ENCODE measurements at places on chromosomes 1 and 21. TPM values are rescaled to one million over a fixed set of nuclear protein-coding genes. Genes with fewer than 3 reads are reported as not detected.

DNA sequence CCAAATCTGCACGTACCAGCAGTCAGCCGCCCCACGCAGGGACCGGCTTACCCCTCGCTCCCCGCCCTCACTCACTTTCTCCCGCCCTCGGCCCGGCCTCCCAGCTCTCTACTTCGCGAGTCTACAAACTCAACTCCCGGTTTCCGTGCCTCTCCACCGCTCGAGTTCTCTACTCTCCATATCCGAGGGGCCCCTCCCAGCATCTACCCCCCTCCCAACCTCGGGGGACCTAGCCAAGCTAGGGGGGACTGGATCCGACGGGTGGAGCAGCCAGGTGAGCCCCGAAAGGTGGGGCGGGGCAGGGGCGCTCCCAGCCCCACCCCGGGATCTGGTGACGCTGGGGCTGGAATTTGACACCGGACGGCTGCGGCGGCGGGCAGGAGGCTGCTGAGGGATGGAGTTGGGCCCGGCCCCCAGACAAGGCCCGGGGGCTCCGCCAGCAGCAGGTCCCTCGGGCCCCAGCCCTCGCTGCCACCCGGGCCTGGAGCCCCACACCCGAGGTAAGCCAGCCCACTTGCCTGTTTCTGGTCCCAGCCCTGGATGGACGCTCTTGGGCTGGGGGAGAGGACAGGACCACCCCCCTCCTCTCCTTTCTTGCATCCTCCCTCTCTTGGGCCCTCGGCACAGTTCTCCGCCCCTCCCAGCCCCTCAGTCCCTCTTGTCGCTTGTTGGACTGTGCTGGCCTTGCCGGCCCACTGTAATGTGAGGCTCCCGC, at the start of gene ARTN:
Gene ARTN (plus strand): TSS at position 416 of the 715 bp plus-strand sequence. CDS start 1,856 bp downstream, outside the sequence.
- peak; percentile 81 for DNase-seq

DNA sequence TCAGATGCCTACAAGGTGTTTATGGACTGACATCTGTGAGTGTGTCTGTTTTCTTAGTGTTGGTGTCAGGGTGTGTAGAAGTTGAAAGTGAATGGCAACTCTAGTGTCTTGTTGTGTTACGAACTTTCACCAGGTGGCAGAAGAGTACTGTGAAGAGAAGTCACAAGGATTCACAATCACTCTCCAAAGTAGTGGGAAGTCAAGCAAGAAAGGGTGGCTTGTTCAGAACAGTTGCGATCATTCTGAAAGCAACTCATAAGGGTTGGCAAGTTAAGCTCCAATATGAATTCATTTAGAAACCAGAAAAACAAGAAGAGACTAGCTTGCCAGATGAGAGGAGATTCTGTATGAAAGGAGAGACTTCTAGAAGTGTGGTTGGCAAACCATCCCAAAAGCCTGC, 86.1 kb downstream of the FASLG start:
- DNase-seq = peak; percentile 67

DNA sequence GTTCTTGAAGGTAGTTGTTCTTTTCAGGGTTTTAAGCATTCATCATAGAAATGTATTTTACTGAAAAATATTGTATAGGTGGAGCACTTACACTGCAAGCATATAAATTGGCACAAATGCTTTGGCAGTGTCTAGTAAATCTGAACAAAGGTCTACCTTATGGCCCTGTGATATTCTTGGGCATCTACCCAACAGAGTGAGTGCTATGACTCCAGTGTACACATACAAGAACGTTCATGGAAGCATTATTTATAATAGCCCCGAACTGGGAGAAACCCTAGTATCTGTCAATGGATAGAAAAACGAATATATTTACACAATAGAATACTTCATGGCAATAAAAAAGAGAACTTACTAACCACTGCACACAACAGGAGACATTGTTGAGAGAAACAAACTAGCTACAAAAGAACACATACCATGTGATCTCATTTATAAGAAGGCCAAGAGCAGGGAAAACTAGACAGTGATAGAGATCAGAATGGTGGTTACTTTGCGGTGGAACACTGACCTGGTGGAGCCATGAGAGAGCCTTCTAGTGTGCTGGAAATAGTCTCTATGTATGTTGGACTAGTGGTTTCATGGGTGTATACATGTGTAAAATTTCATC, 96.0 kb downstream of the MAB21L3 start:
- no peak for DNase-seq

DNA sequence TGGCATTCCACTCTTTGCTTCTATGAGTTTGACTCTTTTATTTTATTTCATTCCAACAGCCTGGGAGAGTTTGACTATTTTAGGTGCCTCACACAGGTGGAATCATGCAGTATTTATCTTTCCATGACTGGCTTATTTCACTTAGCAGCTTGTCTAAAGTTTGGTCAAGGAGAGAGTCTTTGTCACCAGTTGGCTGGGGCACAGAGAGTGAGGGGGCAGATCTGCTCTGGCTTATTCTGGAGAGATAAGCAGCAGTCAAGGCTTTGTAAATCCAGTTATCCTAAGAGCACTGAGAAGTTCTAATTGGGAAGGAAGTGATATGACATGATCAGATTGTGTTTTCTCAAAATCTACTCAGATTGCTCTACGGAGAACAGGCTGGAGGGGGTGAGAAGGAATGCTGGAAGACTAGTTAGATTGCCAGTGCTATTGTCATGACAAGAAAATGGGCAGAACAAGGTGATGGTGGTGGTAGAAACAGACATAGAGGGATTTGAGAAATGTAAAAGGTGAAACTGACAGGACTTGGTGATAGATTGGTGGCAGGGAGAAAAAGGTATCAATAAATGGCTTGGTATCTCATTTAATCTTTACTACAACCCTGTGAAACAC, 12.1 kb upstream of the CTTNBP2NL start:
- no peak for DNase-seq

- no peak for DNase-seq
Observed at GRCh38 chr1:67748630-67749029, 63.6 kb downstream of the GADD45A start.

C1orf159 gene
- 24.0 TPM for total RNA-seq

CBR3 gene
- total RNA-seq = not detected

Measured in neural progenitor cell (in vitro differentiated cells).